ENCODE measurements at places on chromosomes 2 and 18.

DNA sequence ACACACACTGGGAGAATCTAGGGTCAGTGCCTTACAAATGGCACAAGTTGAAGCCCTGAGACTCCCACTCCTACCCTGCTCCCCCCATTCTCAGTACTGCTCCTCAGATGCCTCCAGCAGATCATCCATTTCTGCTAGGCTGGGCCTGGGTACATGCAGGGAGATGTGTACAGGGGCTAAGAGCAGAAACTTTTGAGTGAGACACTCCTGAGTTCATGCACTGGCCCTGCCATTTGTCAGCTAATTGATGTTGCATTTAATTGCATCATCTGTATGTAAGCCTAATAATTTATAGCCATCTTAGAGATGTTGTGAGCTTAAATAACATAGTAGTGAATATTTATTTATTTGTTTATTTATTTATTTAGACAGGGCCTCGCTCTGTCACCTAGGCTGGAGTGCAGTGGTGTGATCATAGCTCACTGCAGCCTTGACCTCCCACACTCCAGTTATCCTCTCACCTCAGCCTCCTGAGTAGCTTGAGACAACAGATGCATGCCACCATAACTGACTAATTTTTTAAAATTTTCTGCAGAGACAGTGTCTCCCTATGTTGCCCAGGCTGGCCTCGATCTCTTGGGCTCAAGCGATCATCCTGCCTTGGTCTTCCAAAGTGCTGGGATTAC, 4.8 kb upstream of the CASP8 start:
- DNase-seq: no peak

- DNase-seq: no peak
Observed at GRCh38 chr2:14615760-14616159, 16.8 kb upstream of the LRATD1 start.

DNA sequence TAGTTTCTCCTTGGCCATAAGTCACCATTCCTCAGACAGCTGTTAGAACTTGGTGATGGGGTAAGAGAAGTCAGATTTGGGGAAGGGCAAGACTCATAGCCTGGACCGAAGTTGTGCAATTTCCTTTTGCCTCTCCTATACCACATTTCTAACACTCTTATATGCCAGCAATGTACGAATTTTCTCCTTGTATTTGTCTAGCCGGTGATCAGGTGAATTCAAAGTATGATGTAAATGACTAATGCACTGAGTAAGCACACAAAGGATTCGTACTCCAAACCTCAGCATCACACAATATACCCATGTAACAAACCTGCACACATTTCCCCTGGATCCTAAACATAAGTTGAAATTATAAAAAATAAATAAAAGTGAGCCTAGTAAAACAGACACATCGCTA, 1143.5 kb upstream of the CELF4 start:
- no peak for DNase-seq

GRCh38 chr2:158112992-158113391, 11.3 kb downstream of the UPP2 start:
- no peak for DNase-seq

- DNase-seq: no peak
Observed at GRCh38 chr2:74293191-74293991, 49.8 kb downstream of the SLC4A5 start.

DNA sequence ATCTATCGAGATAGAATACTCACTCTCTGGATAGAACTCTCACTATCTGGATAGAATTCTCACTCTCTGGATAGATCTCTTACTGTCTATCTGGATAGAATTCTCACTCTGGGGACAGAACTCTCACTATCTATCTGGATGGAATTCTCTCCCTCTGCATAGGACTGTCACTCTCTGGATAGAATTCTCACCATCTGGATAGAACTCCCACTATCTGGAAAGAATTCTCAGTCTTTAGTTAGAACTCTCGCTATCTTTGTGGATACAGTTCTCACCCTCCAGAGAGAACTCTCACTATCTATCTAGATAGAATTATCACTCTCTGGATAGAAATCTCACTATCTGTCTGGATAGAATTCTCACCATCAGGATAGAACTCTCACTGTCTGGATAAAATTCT, 16.5 kb downstream of the ABCG8 start:
- DNase-seq: no peak

- DNase-seq: no peak
Observed at GRCh38 chr2:85259879-85260278, 67.9 kb downstream of the TGOLN2 start.

DNA sequence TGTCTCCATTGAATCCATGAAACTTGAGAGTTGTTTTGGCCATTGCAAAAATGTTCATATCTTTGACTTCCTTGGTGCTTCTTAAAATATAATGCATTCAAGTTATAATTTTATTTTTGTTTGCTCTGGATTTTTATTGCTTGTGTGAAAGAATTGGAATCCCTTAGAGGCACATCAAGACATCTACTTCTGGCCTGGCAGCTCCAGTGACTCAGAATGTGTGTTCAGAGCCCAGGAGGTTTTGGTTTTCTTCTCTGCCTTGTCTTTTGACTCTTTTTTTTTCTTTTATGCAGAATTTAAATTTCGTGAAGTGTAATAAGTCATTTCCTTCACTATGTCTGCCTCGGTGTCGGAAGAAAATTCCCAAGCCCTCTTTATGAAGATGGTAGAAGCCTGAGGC, 180.2 kb downstream of the LTBP1 start:
- no peak for DNase-seq

DNA sequence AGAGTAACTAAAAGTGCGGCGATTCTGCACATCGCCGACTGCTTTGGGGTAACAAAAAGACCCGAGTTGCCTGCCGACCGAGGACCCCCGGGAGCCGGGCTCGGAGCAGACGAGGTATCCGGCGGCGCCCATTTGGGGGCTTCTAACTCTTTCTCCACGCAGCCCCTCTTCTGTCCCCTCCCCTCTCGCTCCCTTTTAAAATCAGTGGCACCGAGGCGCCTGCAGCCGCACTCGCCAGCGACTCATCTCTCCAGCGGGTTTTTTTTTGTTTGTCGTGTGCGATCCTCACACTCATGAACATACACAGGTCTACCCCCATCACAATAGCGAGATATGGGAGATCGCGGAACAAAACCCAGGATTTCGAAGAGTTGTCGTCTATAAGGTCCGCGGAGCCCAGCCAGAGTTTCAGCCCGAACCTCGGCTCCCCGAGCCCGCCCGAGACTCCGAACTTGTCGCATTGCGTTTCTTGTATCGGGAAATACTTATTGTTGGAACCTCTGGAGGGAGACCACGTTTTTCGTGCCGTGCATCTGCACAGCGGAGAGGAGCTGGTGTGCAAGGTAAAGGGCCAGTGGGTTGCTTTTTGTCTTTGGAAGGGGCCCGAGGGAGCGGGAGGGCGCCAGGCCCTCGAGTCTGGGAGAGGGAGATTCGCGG, 1.4 kb downstream of the TRIB2 start:
- DNase-seq: peak; percentile 23

Data from neural crest cell (in vitro differentiated cells).